ENCODE measurements at places on chromosomes 1 and 21. TPM values are rescaled to one million over a fixed set of nuclear protein-coding genes. Genes with fewer than 3 reads are reported as not detected.

LORICRIN gene
- not detected for total RNA-seq

SAMD11 gene
- total RNA-seq: 6.0 TPM

FAM72D gene
- total RNA-seq: 0.43 TPM

TACSTD2 gene
- total RNA-seq: 112 TPM

ZMYM4 gene
- 48.1 TPM for total RNA-seq

KIF14 gene
- total RNA-seq: 0.23 TPM

LEPR gene
- total RNA-seq: 38.0 TPM

TCEA3 gene
- 39.4 TPM for total RNA-seq

BOLA1 gene
- 16.5 TPM for total RNA-seq

GBP6 gene
- total RNA-seq: 0.12 TPM

SPATA21 gene
- not detected for total RNA-seq

CD1D gene
- total RNA-seq: 5.3 TPM

S100A1 gene
- not detected for total RNA-seq

CFAP141 gene
- total RNA-seq: not detected

CASQ1 gene
- 0.41 TPM for total RNA-seq

Measured in upper lobe of right lung (tissue), 1 donor.